ENCODE measurements at places on chromosomes 11 and 22.

DNA sequence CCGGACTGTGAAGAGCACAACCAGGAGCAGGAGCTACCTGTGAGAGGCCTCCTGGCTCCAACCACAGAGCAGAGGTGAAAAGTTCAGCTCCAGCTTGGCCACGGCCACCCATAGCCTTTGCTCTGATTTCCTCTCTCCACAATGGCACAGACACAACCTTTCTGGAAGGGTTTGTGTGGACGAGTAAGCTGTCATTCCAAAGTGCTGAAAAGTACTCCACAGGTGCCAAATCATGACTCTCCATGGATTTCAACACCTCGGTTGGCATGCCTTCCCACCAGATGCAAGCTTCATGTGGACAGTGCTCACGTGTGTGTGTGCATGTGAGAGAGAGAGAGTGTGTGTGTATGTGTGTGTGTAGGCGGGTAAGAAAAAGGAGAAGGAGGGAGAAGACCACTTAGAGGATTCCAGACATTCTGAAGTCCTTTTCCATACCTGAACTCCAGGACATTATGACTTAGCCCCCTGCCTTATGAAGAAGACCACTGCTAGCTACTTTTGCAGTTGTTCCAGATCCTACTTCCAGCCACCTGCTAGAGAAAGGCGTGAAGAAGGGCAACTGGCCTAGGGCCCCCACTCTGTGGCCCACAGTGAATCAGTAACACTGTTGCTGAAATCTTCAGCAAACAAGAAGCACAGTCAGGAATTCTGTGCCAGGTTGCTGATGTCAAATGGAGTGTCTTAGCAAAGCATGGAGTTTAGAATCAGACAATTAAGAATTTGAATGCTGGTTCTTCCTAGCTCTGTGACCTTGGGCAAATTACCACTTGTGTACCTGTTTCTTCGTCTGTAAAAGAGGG, 13.9 kb upstream of the NAV2 start:
- DNase-seq = no peak

DNA sequence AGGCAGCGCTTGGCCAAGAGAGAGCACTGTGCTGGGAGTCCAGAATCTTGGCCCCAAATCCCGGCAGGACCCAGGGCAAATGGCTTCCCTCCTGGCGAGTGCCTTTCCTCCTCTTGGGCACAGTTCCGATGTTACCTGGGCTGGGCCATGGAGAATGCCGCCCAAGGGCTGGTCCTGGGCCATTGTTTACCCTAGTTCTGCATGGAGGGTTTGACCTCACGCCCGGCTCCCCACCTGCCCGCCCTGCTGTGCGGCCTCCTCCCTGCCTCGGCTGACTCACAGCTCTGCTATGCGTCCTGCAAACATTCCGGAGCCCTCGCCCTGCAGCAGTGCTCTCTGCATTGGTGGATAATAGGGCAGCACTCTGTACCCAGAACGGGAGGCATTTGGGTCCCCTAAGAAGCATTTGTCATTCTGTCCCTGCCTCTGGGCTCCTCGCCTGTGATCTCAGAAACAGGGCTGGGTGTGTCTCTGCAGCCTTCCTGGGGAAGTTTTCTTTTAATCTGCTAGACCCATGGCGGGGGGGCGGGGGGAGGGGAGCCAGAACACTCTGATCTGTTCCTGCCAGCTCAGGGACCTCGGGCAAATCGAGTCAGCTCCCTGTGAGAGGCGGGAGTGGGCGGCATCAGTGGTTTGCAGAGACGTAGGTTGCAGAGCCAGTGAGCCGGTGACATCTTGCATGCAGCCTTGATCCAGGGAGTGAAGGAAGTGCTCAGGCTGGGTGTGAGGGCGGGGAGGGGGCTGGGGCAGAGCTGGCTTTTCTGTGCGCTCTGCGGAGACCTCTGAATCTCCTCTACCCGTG, 32.9 kb upstream of the SMIM38 start:
- no peak for DNase-seq

GRCh38 chr11:100890789-100891188, 203.7 kb downstream of the ARHGAP42 start:
- no peak for DNase-seq

- DNase-seq = no peak
These were observed 1.1 kb upstream of the NOL12 start for GRCh38 chr22:37684803-37685615.
